ENCODE measurements at places on chromosomes 1 and 21. TPM values are rescaled to one million over a fixed set of nuclear protein-coding genes. Genes with fewer than 3 reads are reported as not detected.

GRCh38 chr1:175742790-175743459 is 470 bp downstream of the TNR start:
- no peak overlapping the region for H3K27ac ChIP-seq
- H3K4me1 ChIP-seq, result peaks cover 7% of the 10 kb centered on the region

GRCh38 chr1:184242507-184242943 is 144.3 kb upstream of the C1orf21 start:
- no peaks in the 10 kb centered on the region for H3K36me3 ChIP-seq
- H3K27me3 ChIP-seq, result peaks cover 18% of the 10 kb centered on the region
- peaks cover 20% of the 10 kb centered on the region for H3K4me1 ChIP-seq
- no peak overlapping the region for H3K27ac ChIP-seq
- H3K4me3 ChIP-seq, result no peak overlapping the region

DNA sequence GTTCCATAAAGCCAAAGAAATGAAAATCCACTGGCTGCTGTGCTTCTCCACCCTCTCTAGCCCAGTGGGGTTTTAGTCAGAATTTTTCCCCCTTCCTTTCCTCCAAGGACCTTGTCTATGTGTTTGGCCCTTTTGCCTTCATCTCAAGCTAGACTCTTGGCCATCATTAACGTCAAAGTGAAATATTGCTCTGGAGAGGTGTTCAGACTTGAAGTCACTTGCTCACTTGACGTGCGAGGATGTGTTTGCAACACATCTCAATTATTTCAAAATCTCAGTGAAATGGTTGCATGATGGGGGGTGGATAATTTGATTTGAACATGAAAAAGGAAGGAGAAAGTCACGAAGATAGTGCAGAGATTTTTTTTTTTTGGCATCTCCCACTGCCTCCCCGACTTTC is 13.6 kb downstream of the EVA1C start:
- no peak overlapping the region for H3K27ac ChIP-seq
- H3K36me3 ChIP-seq, result no peaks in the 10 kb centered on the region
- H3K4me1 ChIP-seq, result no peaks in the 10 kb centered on the region
- no peaks in the 10 kb centered on the region for H3K27me3 ChIP-seq

DNA sequence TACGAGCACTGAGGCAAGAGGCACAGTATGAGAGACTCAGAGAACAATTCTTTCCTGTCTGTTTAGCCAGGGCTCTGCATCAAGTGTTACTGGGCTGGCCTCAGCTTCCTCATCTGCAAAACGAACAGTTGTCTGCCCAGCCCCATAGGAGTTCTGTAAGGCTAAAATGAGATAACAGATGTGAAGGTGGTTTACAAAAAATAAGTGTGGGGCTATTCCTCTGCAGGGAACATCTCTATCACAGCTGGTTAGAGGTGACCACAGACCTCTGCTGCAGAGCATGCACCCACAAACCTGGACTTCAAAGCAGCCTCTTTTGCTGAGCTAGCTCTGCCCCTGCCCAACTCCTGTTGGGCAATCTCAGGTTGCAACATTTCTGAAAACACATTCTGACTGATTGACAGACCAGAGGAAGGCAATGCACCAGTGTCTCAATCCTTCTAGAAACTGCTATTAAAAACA is 10.5 kb upstream of the OLIG1 start:
- no peaks in the 10 kb centered on the region for H3K4me1 ChIP-seq
- no peak for DNase-seq
- no peak overlapping the region for H3K27ac ChIP-seq
- H3K27me3 ChIP-seq, result peaks cover 72% of the 10 kb centered on the region
- H3K36me3 ChIP-seq, result no peaks in the 10 kb centered on the region
- H3K4me3 ChIP-seq, result no peak overlapping the region

The CFAP74 gene
- total RNA-seq, result not detected

The IVL gene
- not detected for total RNA-seq

Measured in neural progenitor cell (in vitro differentiated cells).